ENCODE measurements at places on chromosomes 2 and 18.

GRCh38 chr2:192236136-192236535 lies 41.4 kb upstream of the TMEFF2 start:
- no peak for DNase-seq

DNA sequence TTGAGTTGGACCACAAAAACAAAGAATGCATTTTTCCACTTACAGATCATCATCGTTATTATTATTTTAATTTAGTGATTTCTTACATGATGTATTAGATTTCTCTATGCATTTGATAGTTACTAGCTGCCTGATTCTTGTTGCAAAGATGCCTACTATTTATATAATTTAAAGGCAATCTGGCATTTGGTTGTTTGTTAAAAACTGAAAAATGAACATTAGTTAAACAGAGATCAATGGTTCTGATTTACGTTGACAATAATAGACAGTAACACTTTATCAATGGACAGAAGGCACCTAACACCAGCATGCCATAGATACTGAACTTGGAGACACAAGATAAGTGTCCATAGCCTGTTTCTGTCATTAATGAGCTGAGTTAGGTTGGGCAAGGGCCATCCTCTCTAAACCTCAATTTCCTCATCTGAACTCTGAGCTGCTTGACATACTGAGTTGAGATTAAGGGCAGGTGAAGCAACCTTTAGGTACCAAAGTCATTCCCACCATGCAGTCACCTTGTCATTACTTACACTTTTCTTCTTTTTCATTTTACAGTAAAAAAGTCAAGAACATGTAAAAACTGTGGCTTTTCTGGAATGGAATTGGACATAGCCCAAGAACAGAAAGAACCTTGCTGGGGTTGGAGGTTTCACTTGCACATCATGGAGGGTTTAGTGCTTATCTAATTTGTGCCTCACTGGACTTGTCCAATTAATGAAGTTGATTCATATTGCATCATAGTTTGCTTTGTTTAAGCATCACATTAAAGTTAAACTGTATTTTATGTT lies 3.1 kb downstream of the CCL20 start:
- no peak for DNase-seq

- DNase-seq: no peak
These were observed 68.3 kb downstream of the TMEFF2 start for GRCh38 chr2:192126426-192126825.

DNA sequence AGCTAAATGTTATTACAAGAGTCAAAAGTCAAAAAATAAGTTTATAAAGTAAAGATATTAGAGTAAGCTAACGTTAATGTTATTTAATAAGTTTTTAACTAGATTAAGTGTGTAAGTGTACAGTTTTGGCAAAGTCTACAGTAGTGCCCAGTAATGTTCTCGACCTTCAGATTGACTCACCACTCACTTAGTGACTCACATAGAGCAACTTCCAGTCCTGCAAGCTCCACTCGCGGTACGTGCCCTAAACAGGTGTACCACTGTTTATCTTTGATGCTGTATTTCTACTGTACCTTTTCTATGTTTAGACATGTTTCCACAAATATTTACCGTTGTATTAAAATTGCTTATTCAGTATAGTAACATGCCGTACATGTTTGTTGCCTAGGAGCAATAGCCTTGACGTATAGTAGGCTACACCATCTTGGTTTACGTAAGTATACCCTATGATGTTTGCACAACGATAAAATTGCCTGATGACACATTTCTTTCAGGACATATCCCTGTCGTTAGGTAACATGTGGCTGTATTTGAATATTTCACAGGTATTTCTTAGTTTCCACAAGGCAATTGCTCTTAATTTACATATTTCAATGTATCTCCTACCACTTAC lies 1641.9 kb upstream of the PIK3C3 start:
- no peak for DNase-seq

- no peak for DNase-seq
These were observed 96.7 kb downstream of the PMAIP1 start for GRCh38 chr18:59996370-59996966.

Data from DMS79 treated with DMSO at 0.1 percent for 48 hours (cell line).